ENCODE measurements at places on chromosomes 16 and 17. TPM values are rescaled to one million over a fixed set of nuclear protein-coding genes. Genes with fewer than 3 reads are reported as not detected.

The TP53TG3B gene
- not detected for total RNA-seq

The PROCA1 gene
- 0.85 TPM for total RNA-seq

The EVI2A gene
- total RNA-seq, result 1.4 TPM

The TBX4 gene
- not detected for total RNA-seq

The FOXF1 gene
- total RNA-seq, result 0.46 TPM

The CBX4 gene
- 9.4 TPM for total RNA-seq

The C16orf54 gene
- total RNA-seq, result not detected

The NSF gene
- 55.2 TPM for total RNA-seq

The LGALS9B gene
- total RNA-seq, result not detected

The GPR139 gene
- total RNA-seq, result not detected

The COPZ2 gene
- total RNA-seq, result 62.9 TPM

The LDHD gene
- 5.0 TPM for total RNA-seq

The NRN1L gene
- total RNA-seq, result not detected

The MYLK3 gene
- 0.26 TPM for total RNA-seq

The ODAD4 gene
- 0.72 TPM for total RNA-seq

The RNF222 gene
- total RNA-seq, result not detected

The MYH13 gene
- total RNA-seq, result not detected

The FOXJ1 gene
- not detected for total RNA-seq

The NKD1 gene
- 0.17 TPM for total RNA-seq

The PYY gene
- not detected for total RNA-seq

Measured in smooth muscle cell of the pulmonary artery (primary cell).